Thoracic aorta endothelial cell (primary cell): ENCODE measurements at places on chromosomes 16 and 17. TPM values are rescaled to one million over a fixed set of nuclear protein-coding genes. Genes with fewer than 3 reads are reported as not detected.

Gene PNMT
- not detected in 2 replicates for total RNA-seq

Gene AXIN2
- 3.9 and 4.5 TPM in 2 replicates for total RNA-seq

Gene RAB34
- 24.9 and 96.6 TPM in 2 replicates for total RNA-seq

Gene SAMD14
- total RNA-seq, result 3.1 and 3.7 TPM in 2 replicates

Gene CBX2
- total RNA-seq, result 8.6 and 12.7 TPM in 2 replicates

Gene GPR139
- total RNA-seq, result not detected in 2 replicates

Gene TRPV2
- 7.8 and 35.9 TPM in 2 replicates for total RNA-seq

Gene C16orf92
- not detected in 2 replicates for total RNA-seq

Gene MAP2K6
- 2.5 and 4.4 TPM in 2 replicates for total RNA-seq

Gene ETV4
- 15.6 and 27.8 TPM in 2 replicates for total RNA-seq

Gene FOXL1
- total RNA-seq, result 2.0 and 4.2 TPM in 2 replicates

Gene LGALS9C
- total RNA-seq, result not detected in 2 replicates

Gene SRCIN1
- total RNA-seq, result 0.22 and 0.27 TPM in 2 replicates

Gene DOK4
- 18.0 and 29.9 TPM in 2 replicates for total RNA-seq

Gene PYDC1
- not detected in 2 replicates for total RNA-seq

Gene FOXO3B
- total RNA-seq, result 3.9 and 6.2 TPM in 2 replicates

Gene NPIPB6
- 3.3 TPM in 1 of 2 replicates, not detected in the other for total RNA-seq

Gene EVI2A
- 0.80 and 1.3 TPM in 2 replicates for total RNA-seq

Gene CD300H
- total RNA-seq, result not detected in 2 replicates

Gene SLC6A2
- total RNA-seq, result not detected in 2 replicates

Gene OR3A3
- total RNA-seq, result not detected in 2 replicates

Gene CLDN9
- not detected in 2 replicates for total RNA-seq

Gene RGS9
- 1.1 and 1.4 TPM in 2 replicates for total RNA-seq

Gene SMTNL2
- not detected in 2 replicates for total RNA-seq

Gene CLEC18A
- total RNA-seq, result 0.13 and 0.22 TPM in 2 replicates
